Activated CD4-positive, alpha-beta memory T cell treated with anti-CD3 and anti-CD28 coated beads for 36 hours (primary cell): ENCODE measurements at places on chromosomes 4 and X. TPM values are rescaled to one million over a fixed set of nuclear protein-coding genes. Genes with fewer than 3 reads are reported as not detected.
A peak's percentile ranks its signal among the peaks of the same experiment; 100 is the strongest.

DNA sequence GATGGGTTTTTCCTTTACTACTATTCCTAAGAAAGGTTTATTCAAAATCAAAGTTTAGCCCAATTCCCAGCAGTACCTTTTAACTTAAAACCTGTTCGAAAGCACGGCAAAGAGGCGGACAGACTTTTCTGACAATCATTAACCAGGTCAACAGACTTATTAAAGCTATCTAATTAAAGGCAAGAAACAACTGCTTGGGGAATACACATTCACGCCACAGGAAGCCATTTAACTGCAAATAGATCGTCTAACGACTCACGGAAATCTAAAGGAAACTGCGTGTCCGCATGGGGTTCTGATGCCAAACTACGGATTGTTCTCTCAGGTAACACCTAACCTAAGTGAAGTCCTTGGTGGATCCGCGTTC is 663 bp upstream of the USP53 start:
- no peak for DNase-seq

- no peak for DNase-seq
These were observed 372.4 kb upstream of the RPS6KA3 start for GRCh38 chrX:20639115-20639514.

Gene SPANXN4
- total RNA-seq = not detected

DNA sequence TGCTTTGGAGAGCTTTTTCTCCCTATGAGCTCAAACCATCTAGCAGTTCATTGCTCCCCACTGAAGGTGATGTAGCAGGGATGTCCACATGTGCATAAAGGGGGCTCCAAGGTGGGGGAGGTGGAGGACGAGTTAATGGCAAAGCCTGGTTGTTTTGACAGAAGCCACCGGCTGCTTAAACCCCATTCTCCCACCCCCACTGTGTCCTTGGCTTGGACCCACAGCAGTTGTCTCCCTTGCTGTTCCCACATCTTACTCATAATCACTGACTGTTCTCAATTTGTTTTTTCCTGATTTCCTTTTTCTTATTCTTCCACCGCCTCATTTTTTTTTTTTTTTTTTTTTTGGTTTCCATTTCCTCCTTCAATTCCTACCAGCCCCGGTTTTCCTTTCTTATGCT is 72.7 kb downstream of the GEMIN8 start:
- no peak for DNase-seq

Gene DGAT2L6
- not detected for total RNA-seq

Gene HTRA3
- not detected for total RNA-seq

Gene ETFDH
- 30.8 TPM for total RNA-seq

Gene XK
- not detected for total RNA-seq

DNA sequence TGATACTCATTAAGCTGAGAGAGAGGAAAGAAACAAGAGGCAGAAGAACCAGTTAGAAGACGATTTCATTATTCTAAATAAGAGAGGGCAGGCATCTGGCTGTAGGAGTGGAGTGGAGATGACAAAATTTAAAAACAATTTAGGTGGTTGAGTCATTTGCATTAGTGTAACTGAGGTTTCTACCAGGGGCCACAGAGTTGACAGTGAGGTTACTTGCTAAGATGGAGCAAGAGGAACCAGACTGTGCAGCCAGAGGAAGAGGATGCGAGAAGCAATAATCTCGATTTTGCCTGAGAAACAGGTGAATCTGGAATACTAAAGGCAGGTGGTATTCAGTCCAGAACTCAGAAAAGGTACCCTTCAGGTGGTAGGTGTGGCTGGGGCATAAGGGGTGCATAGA is 491.9 kb downstream of the MID1IP1 start:
- no peak for DNase-seq

Gene NMU
- total RNA-seq = not detected

DNA sequence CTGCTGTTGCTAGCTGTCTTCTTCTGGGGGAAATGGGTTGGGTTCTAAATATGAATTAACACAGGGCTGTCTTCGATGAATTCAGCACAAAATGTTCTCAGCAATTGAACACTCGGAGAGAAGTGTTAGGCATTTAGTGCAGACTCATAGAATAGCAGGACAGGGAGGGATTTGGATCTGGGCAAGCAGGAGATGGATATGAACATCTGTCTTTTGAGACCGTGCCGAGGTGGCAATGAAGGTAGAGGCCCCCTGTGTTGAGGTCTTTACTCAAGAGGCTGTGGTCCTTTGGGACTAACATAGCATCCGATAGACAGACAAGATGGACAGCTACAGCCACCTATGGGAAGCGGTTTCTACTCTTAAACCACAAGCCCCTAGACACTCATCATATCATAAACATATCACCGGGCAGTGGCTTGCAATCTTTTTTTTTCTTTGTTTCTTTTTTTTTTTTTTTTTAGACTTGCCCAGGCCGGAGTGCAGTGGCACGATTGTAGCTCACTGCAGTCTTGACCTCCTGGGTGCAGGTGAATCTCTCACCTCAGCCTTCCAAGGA is 6.7 kb downstream of the CD99 start:
- DNase-seq = peak; percentile 34
